NCI-H510A treated with DMSO at 0.1 percent for 48 hours (cell line): ENCODE measurements at places on chromosomes 3 and 15.

- DNase-seq: no peak
These were observed 10.3 kb downstream of the LIPC start for GRCh38 chr15:58442122-58442521.

DNA sequence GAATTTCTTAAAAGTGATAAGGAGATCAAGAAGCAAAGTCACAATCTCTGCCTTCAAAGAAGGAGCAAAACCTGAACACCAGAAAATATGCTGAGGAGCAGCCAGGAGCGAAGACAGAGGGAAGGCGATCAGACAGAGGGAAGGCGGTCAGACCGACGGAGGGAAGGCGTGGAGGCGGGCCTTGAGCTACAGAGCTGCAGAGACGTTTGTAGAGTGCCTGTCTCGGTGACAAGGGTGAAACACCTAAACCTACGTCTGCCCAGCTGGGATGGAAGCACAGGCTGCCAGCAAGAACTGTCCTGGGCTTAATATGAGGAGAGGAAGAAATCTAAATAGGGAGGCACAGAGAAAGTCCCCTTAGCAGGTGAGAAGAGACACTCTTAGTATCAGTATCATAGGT is 476.0 kb downstream of the OCA2 start:
- DNase-seq: no peak

DNA sequence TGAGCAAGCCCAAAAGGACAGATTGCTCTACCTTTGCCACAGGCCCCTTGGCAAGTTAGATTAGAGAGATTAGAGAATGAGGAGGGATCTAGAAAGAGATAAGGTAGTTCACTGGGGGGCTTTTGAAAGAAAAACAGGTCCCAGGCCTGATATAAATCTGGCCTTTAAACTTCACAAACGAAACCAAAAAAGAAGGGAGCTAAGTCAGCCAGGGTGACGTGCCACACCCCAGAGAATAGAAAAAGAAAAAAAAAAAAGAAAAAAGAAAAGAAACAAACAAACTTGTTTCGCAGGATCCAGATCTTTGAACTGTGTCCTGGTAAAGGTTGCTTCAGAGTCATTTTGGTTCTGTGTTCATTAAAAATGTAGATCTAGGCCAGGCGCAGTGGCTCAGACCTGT is 3.6 kb downstream of the KAT2B start:
- no peak for DNase-seq

- DNase-seq: no peak
These were observed 41.9 kb upstream of the UBP1 start for GRCh38 chr3:33482111-33482521.

GRCh38 chr3:98980915-98981596 is 79.6 kb upstream of the DCBLD2 start:
- no peak for DNase-seq

DNA sequence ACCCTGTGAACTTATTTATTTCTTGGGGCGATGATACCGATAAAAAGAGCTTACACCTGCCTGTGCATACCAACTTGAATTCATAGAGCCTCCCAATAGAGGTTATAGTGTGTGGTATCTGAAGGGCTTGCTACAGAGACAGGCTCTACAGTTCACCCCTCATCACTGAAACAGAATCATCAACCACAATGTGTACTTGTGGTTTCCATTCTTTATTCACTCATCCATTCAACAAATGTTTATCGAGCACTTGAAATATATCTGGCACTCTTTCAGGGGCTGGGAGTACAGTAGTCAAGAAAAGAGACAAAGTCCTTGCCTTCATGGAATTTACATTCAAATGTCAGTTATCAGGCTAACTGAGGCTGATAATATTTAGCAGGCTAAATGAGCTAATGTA is 134.4 kb upstream of the SKOR1 start:
- DNase-seq: peak; percentile 93

- DNase-seq: no peak
These were observed 50.1 kb downstream of the TLNRD1 start for GRCh38 chr15:81050805-81051204.

- no peak for DNase-seq
These were observed 67.4 kb downstream of the SH3GL3 start for GRCh38 chr15:83514584-83514983.

- no peak for DNase-seq
These were observed 18.2 kb downstream of the HOMER2 start for GRCh38 chr15:82934100-82934880.

- DNase-seq: no peak
These were observed 22.5 kb upstream of the BFSP2 start for GRCh38 chr3:133377396-133377795.

GRCh38 chr15:93900476-93901400 is 330.6 kb upstream of the MCTP2 start:
- DNase-seq: no peak

- no peak for DNase-seq
These were observed 48.0 kb downstream of the SSUH2 start for GRCh38 chr3:8596321-8597218.

- no peak for DNase-seq
These were observed 103.5 kb downstream of the LPP start for GRCh38 chr3:188257384-188258026.

- no peak for DNase-seq
These were observed 3.8 kb upstream of the WNT7A start for GRCh38 chr3:13883681-13884080.

- no peak for DNase-seq
These were observed 5.4 kb upstream of the MASP1 start for GRCh38 chr3:187296911-187297310.

GRCh38 chr3:158713094-158713499 is 19.2 kb downstream of the RARRES1 start:
- no peak for DNase-seq
